ENCODE measurements at places on chromosomes 1 and 21. TPM values are rescaled to one million over a fixed set of nuclear protein-coding genes. Genes with fewer than 3 reads are reported as not detected.

EVI5 gene
- 32.6 TPM for total RNA-seq

CYP4A22 gene
- total RNA-seq, result not detected

FCRL2 gene
- not detected for total RNA-seq

IVL gene
- 0.07 TPM for total RNA-seq

CNIH3 gene
- total RNA-seq, result 1.5 TPM

PROK1 gene
- not detected for total RNA-seq

C4BPA gene
- not detected for total RNA-seq

PTAFR gene
- 0.14 TPM for total RNA-seq

RIMS3 gene
- 2.7 TPM for total RNA-seq

ZNF593OS gene
- not detected for total RNA-seq

NR0B2 gene
- not detected for total RNA-seq

FABP3 gene
- not detected for total RNA-seq

RGS16 gene
- total RNA-seq, result 30.6 TPM

DNASE2B gene
- not detected for total RNA-seq

CHIT1 gene
- 0.80 TPM for total RNA-seq

FAM72C gene
- 25.5 TPM for total RNA-seq

SLC35F3 gene
- total RNA-seq, result 1.8 TPM

NBPF14 gene
- 14.8 TPM for total RNA-seq

OR10J1 gene
- not detected for total RNA-seq

LRRN2 gene
- total RNA-seq, result 0.05 TPM

IFI44L gene
- 52.1 TPM for total RNA-seq

FALEC gene
- 0.34 TPM for total RNA-seq

COL6A2 gene
- total RNA-seq, result 3.3 TPM

Data from activated CD4-positive, alpha-beta T cell treated with anti-CD3 and anti-CD28 coated beads for 36 hours (primary cell).